ENCODE measurements at places on chromosomes 3 and 15. TPM values are rescaled to one million over a fixed set of nuclear protein-coding genes. Genes with fewer than 3 reads are reported as not detected.
A peak's percentile ranks its signal among the peaks of the same experiment; 100 is the strongest.

ITIH4 gene
- 5.9 TPM for total RNA-seq

- no peak for DNase-seq
- no peak overlapping the region for H3K4me3 ChIP-seq
- no peaks in the 10 kb centered on the region for H3K36me3 ChIP-seq
- no peaks in the 10 kb centered on the region for H3K4me1 ChIP-seq
- H3K27me3 ChIP-seq = no peaks in the 10 kb centered on the region
Measured at GRCh38 chr3:142652826-142653292, 56.7 kb downstream of the PLS1 start.

PAK6 gene
- 19.9 TPM for total RNA-seq

- no peak for DNase-seq
- no peak overlapping the region for H3K4me3 ChIP-seq
Measured at GRCh38 chr3:171752329-171752728, 58.0 kb downstream of the PLD1 start.

GRCh38 chr3:128936341-128936740, 56.9 kb downstream of the ACAD9 start:
- no peaks in the 10 kb centered on the region for H3K4me1 ChIP-seq
- H3K4me3 ChIP-seq = no peak overlapping the region
- no peak for DNase-seq
- no peaks in the 10 kb centered on the region for H3K27me3 ChIP-seq

DNA sequence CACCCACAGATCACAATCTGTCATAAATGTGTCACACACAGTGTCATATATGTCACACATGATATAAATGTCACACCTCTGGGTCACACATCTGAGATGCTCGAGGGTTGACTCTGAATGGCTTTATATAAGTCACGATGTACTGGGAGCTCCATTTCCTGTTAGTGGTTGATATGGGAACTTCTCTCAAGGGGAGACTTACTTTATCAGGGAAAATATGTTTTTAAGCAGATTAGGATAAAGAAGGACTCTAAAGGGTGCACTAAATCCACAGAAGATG, 83.9 kb upstream of the MEF2A start:
- H3K36me3 ChIP-seq = no peaks in the 10 kb centered on the region
- peaks cover 22% of the 10 kb centered on the region for H3K4me1 ChIP-seq
- no peak overlapping the region for H3K4me3 ChIP-seq
- DNase-seq = no peak

- H3K27ac ChIP-seq = no peak overlapping the region
- peak; percentile 16 for DNase-seq
- no peak overlapping the region for H3K4me3 ChIP-seq
- no peaks in the 10 kb centered on the region for H3K27me3 ChIP-seq
- no peaks in the 10 kb centered on the region for H3K4me1 ChIP-seq
- H3K36me3 ChIP-seq = no peaks in the 10 kb centered on the region
Measured at GRCh38 chr3:40623567-40623966, 98.8 kb downstream of the ZNF621 start.

GTF2A2 gene
- 36.8 TPM for total RNA-seq

DNA sequence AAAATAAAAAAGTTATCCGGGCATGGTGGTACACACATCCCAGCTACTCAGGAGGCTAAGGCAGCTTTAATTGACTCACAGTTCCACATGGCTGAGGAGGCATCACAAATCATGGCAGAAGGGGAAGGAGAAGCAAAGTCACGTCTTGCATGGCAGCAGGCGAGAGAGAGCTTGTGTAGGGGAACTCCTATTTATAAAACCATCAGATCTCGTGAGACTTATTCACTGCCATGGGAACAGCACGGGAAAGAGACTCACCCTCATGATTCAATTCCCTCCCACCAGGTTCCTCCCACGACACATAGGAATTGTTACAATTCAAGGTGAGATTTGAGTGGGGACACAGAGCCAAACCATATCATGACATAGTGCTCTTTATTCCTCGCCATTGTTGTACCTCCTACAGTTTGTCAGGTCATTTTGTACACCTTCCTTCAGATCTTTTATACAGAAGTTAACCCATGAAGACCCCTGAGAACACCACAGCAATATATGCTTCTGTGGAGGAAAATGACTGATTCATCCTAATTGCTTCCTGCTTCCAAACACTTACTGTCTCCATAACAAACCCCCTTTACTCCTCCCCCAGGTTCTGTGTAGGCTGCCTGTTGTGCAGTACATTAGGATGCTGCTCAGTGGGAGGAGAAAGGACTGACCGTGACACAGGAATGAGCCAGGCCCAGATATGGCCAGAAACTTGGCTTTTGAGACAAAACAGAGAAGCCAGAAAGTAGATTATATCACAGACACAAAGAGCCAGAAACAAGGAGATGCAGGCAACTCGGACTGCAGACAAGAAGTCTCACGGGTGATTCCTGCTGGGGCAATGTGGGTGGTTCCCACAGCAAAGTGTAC, 67.9 kb upstream of the HEG1 start:
- H3K27me3 ChIP-seq = no peaks in the 10 kb centered on the region
- H3K36me3 ChIP-seq = no peaks in the 10 kb centered on the region
- no peak for DNase-seq
- H3K4me3 ChIP-seq = no peak overlapping the region
- H3K27ac ChIP-seq = no peak overlapping the region
- H3K4me1 ChIP-seq = peaks cover 10% of the 10 kb centered on the region

DNA sequence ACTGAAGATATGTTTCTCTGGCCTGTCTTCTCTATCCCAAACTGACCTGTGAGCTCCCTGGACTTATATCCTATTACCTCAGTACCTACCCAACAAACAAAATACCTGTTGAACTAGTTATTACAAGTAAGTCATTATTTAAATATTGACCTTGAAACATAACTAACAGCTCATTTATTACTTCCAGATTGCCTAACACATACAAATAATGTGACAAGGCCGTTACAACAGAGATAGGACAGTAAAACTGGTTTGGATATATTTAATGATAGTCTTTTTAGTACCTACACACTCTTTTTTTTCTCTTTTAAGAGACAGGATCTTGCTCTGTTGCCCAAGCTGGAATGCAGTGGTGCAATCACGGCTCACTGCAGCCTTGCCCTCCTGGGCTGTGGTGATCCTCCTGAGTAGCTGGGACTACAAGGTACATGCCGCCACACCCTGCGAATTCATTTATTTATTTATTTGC, 145.0 kb downstream of the ADAM10 start:
- H3K27me3 ChIP-seq = no peaks in the 10 kb centered on the region
- no peaks in the 10 kb centered on the region for H3K4me1 ChIP-seq
- H3K36me3 ChIP-seq = no peaks in the 10 kb centered on the region
- H3K27ac ChIP-seq = no peak overlapping the region
- DNase-seq = no peak

RGMA gene
- 21.6 TPM for total RNA-seq

MAP6D1 gene
- not detected for total RNA-seq

MASP1 gene
- 172 TPM for total RNA-seq

- H3K36me3 ChIP-seq = no peaks in the 10 kb centered on the region
- DNase-seq = no peak
- no peak overlapping the region for H3K4me3 ChIP-seq
- H3K27me3 ChIP-seq = no peaks in the 10 kb centered on the region
- H3K27ac ChIP-seq = no peak overlapping the region
- H3K4me1 ChIP-seq = no peaks in the 10 kb centered on the region
Measured at GRCh38 chr15:87711026-87711425, 545.5 kb downstream of the NTRK3 start.

DPPA2 gene
- not detected for total RNA-seq

GRCh38 chr3:146747928-146748327, 142.8 kb upstream of the PLSCR5 start:
- H3K4me3 ChIP-seq = no peak overlapping the region
- H3K4me1 ChIP-seq = no peaks in the 10 kb centered on the region
- DNase-seq = no peak
- no peak overlapping the region for H3K27ac ChIP-seq

IQCF5 gene
- not detected for total RNA-seq

DNA sequence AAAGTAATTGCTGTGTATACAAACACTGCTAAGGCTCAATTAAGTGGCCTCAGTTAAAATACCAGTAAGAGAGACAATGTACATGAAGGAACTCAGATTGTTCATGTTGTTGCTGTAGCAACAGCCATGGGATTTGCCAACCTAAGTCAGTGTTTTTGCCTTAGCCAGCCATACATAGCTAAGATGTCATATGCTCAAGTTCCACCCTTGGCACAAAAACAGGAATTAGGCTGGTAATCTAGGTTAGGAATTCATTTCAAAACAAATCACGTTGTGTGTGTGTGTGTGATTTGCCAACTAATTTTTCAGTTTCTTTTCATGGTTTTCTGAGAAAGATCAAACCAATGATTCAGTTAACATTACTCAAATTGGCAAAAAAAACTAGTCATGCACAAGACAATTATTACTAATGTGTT, 143.7 kb upstream of the KCNMB2 start:
- no peaks in the 10 kb centered on the region for H3K27me3 ChIP-seq
- H3K4me3 ChIP-seq = no peak overlapping the region
- no peak for DNase-seq
- H3K4me1 ChIP-seq = peaks cover 5% of the 10 kb centered on the region
